ENCODE measurements at places on chromosomes 13 and 19. TPM values are rescaled to one million over a fixed set of nuclear protein-coding genes. Genes with fewer than 3 reads are reported as not detected.

Gene ALDH16A1
- total RNA-seq, result 32.5 TPM

Gene CHMP2A
- 105 TPM for total RNA-seq

Gene DCLK1
- total RNA-seq, result not detected

Gene LRRC25
- total RNA-seq, result not detected

Gene LILRB2
- total RNA-seq, result not detected

Gene FXYD7
- total RNA-seq, result not detected

Gene TSHZ3
- total RNA-seq, result 1.3 TPM
